CD4-positive, alpha-beta T cell treated with Interleukin-17A for 1 hour (primary cell): ENCODE measurements at places on chromosomes 7 and 10.

DNA sequence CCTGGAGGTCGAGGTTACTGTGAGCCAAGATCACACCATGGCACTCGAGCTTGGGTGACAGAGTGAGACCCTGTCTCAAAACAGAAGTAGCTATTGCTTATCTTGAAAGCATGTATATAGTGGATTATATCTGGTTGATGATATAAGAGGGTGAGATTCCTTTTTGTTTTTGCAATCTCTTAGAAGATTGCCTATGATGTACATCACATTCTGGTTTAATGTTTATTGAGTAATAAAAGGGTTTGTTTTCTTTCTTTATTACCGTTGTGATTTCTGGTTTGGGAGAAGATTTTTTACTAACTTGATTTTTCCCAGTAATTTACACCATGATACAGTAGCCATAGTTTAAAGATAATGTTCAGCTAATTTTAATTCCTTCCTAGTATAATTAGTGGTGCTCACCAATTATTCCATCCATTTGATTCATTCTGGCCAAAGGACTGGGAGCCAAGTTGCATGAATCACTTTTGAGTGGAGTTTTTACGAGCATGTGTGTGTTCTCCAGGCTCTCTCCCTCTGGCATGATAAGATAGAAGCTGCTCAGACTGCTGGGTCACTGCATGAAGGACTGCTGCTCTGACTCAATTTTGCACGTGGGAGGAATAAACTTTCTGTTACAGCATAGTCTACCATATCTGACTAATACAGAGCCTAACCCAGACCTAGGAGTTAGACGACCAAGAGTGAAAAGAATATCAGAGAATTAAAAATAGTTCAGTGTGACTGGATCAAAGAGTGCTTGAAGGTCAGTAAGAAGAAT is 13.5 kb upstream of the TSPAN13 start:
- no peak for DNase-seq

GRCh38 chr10:6249698-6250097 is 47.0 kb downstream of the PFKFB3 start:
- no peak for DNase-seq

DNA sequence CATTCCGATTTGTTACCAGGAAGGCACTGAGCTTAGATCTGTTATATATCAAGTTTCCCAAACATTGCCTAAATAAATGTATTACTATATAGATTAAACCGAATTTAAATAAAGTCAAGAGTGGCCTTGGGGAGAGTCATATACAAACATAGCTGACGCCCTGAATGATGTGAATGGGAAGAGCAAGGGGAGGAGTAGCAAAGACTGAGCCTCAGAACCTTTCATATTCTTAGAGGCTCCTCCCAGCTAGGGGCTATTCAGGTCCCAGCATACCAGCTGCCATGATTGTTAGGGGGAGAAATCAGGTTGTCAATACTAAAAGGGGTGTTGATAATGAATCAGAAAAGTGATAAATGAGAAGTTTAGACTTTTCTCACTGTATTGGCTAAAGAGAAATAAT is 64.7 kb upstream of the ITGB1 start:
- no peak for DNase-seq

DNA sequence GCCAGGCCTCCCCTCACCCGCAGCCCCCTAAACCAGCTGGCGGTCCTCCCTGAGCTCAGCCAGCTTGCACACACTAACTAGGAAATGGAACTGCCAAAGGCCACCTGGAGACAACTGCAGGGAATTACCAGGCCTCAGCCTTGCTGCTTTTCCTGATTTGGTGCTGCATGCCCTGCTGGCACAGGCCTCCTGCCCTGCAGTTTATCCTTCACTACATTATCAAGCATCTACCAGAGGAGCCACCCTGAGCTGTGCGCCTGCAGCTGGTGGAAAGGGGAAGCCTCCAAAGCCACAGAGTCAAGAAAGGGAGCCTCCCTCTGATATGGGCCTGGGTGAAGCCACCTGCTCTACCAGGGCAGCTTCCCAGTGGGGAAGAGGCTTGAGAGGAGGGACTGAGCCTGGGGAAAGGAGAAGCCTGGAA is 139.8 kb downstream of the GRID1 start:
- DNase-seq = no peak

GRCh38 chr7:100185726-100186125 is 8.0 kb downstream of the STAG3 start:
- DNase-seq = no peak

GRCh38 chr7:38905056-38905759 is 3.8 kb downstream of the VPS41 start:
- no peak for DNase-seq

- DNase-seq = no peak
Observed at GRCh38 chr7:66627881-66628360, 760 bp upstream of the KCTD7 start.

GRCh38 chr7:36514289-36515243 is 124.9 kb downstream of the ANLN start:
- DNase-seq = no peak

DNA sequence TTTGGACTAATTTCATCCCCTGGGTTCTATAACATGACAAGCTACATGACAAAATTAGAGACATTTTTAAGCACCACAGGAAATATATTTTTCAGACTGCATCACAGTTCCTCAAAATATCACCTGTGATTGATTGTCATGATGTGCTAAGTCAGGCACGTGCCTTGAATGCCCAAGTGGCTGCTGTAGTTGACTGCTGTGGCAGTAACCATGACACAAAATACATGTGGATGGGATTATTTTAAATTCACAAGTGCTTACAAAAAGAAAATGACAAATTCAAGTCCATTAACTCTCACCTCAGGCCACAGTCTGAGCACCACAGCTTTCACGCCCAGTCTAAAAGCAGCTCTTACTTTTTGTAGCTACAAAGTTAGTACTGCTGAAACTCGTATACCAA is 45.5 kb downstream of the TNPO3 start:
- DNase-seq = no peak

GRCh38 chr10:86711513-86712316 is 43.4 kb downstream of the LDB3 start:
- peak; percentile 55 for DNase-seq

DNA sequence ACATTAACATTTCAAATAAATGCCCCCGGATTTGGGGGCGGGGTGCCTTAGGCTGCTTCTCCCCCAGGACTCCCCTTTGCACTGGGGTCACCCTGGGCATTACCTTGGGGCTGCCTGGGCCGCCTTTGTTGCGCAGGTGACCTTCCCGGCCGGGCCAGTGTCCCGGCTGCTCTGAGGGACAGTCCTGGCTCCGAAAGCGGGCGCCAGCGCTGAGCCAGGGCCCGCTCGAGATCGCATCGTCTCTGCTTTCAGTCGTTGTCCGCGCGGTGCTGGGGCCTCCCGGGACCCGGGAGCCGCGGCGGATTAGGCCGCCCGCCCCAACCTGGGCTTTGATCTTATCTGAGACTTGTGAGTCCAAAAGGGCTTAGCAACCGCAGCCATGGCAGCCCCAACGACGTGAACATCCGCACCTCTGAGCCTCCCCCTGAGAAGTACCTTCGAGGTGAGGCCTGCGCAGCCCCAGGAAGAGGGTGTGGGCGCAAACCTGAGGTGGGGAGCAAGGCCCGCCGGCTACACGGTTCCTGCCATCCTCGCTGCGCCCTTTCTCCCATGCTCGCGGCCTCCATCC is 14.8 kb upstream of the WAPL start:
- peak; percentile 74 for DNase-seq

DNA sequence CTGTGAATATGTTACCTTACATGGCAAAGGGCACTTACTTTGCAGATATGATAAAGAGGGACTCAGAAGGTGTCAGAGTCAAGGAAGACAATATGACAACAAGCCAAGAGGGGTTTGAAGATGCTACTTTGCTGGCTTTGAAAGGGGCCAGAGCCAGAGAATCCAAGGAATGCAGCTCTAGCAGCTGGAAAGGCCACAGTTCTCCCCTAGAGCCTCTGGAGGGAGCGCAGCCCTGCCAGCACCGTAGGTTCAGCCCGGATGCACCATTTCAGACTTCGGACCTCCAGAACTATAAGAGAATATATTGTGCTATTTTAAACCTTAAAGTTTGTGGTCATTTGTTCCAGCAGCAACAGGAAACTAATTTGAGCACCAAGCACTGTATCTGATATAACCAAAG is 32.9 kb upstream of the WDR11 start:
- no peak for DNase-seq

DNA sequence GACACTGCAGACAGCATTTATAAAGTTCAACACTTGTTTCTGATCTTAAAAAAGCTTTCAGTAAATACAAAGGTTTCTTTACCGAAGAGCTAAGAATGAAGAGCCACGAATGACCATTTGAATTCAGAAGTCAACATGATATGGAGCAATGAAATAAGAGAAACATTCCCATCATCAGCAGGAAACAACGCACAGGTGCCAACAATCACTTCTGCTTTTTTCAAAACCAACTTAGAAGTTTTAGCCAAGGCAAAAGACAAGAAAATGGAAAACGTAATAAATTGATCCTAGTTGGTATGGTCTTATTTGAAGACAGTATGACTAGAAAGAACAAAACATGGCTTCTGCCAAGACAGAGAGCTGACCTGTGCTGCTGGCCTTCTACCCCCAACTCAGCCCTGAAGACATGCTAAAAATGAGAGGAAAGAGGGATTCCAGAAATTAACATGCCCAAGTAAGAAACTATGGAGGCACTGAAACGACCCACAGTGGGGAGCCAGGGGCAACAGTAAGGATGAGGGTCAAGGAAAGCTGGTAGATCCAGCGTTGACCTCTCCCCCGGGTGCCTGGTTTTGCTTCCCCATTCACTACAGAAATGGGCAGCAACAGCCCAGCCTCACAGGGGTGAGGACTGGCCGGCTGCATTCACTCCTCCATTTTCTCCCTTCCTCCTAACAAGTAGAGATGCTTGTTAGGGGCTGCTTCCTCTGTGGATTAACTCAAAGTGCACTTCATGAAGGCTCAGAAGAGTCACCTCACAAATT is 30.1 kb downstream of the VPS41 start:
- no peak for DNase-seq

DNA sequence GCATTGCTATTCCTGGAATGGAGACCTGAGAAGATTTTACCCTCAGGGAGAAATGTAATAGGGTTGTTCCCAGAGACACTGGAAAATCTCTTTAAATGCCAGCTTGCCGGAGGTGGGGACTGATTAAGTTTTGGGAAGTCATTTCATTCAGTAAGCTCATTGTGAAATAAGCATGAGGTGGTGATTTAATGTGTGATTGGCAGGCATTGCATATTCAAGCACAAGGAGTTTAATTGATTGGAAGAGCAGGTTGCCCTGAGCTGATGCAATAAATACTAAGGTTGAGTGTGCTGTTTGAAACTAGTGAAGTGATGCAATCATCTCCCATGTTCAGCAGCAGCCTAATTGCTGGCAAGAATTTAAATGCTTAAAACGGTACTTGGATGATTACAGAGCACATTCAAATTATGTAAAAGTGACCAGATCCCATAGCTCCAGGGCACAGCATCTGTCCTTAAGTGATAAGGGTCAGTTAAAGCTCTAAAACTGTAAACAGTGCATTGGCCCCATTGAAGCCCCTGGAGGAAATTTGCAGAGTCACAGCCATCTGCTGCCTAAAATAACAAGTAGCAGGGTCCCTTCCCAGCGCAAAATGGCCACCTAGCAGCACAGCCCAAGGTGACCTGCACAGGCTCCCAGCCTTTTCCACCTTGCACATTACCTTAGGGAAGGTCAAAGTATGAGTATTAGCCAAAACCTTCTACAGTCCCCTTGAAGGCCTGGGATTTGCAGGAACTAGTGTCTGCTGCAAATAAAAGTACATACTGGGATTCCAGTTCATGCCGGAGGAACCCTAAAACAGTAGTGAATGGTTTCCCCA is 92.1 kb downstream of the CCDC71L start:
- no peak for DNase-seq

DNA sequence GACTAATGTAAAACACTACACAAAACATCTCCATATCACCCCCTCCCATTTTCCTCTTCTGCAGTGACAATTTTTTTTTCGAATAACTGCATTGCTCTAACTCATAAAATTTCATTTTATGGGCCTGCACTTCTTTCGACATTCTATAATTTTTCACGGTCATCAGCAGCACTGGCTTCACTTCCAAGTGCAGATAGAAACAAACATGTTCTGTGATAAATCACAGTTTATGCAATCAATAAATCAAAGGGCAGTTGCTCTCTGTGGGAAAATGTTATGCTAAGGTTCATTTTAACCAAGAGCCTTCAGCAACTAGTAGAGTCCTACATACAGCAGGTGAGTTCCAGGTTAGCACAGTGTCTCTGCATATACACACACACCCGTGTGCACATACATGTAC is 100.1 kb downstream of the GPAM start:
- DNase-seq = no peak

DNA sequence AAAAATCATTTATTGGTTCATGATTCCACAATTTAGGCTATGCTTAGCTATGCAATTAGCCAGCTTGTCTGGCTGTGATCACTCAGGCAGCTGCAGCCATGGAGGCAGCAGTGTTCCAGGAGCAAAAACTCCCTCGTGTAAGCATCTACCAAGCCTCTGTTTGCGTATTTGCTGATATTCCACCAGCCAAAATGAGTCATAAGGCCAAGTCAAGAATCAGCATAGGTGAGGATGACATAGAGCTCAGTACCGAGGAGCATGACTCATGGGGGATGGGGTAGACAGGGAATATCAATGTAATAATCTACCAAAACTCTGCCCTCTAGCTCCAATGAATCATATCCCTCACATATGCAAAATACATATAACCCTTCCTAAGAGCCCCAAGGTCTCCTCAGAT is 63.3 kb downstream of the IMMP2L start:
- DNase-seq = no peak

DNA sequence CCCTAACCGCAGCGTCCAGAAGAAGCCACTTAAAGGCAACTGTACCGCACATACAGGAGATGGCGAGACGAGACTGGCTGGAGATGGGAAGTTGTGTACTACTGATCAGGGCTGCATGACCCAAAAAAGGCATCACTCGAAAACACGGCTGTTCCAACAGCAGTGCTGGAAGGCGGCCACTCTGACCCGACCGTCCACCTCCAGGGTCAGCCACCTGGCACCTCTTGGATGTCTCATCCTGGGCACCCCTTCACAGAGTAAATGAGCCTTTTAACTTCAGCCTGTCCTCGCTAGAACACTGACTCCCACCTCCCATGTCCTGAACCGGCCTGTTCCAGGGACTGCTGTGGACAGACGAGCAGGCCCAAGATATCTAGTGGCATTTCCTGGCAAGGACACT is 180.7 kb downstream of the DIP2C start:
- no peak for DNase-seq

GRCh38 chr10:133247681-133248333 is 10.2 kb downstream of the VENTX start:
- no peak for DNase-seq

GRCh38 chr7:38311329-38311937 is 38.0 kb upstream of the TARP start:
- DNase-seq = no peak

DNA sequence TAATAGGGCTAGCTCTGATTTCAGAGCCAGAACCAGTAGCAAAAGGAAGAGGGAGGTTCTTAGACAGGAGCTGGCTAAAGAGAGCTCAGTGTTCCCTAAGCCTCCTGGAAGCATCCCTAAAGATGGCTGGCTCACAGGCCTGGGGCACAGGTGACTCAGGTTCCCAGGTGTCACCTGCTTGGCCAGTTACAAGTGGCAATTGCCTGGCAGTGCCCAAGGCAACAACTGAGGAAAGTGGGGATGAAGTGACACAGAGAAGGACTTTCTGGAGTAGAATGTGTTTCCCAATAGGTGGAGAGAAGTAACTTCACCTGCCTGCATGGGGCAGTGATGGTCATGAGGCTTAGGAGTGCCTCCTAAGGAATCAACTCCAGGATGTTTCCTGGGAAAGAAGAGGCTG is 66.5 kb upstream of the EEPD1 start:
- no peak for DNase-seq
